ENCODE measurements at places on chromosomes 2 and 18.

DNA sequence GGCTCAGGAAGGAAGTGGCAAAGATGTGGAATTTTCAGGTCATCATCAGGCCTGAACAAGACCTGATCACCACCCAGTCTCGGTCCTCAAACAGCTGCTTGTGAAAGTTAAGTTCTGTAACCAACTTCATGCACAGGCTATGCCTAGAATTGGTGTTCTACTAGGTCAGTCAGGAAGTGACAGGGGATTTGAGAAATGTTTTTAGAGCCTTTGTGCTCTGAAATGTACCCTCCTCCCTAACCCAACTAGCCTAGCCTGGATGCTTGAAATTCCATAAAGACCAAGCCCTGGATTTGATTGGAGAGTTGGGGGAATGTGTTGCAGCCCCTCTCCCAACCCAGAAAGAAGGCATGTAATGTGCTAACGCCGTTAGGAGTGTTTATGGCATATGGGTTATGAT is 63.3 kb downstream of the TGOLN2 start:
- no peak for DNase-seq

GRCh38 chr2:85887566-85888019 is 1.2 kb downstream of the ST3GAL5 start:
- peak; percentile 10 for DNase-seq

DNA sequence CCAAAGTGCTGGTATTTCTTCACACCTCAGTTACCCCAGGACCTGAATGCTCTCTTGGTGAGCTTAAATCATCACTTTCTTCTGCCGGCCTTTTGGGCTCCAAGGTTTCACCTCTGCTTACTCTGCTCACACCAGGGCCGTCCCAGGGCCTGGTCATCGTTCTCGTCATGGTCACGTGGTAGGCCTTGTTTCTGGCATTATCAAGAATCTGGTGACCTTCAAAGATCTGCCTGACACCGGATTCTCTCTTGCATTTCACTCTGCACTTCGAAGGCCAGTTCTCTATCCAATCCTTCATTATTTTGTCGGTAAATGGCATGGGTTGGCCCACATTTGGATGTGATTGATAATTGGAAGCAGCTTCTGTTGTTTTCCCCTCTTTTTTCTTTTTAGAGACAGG is 80.5 kb downstream of the HRH4 start:
- DNase-seq, result no peak

GRCh38 chr2:142756430-142756829 is 121.0 kb upstream of the KYNU start:
- no peak for DNase-seq

DNA sequence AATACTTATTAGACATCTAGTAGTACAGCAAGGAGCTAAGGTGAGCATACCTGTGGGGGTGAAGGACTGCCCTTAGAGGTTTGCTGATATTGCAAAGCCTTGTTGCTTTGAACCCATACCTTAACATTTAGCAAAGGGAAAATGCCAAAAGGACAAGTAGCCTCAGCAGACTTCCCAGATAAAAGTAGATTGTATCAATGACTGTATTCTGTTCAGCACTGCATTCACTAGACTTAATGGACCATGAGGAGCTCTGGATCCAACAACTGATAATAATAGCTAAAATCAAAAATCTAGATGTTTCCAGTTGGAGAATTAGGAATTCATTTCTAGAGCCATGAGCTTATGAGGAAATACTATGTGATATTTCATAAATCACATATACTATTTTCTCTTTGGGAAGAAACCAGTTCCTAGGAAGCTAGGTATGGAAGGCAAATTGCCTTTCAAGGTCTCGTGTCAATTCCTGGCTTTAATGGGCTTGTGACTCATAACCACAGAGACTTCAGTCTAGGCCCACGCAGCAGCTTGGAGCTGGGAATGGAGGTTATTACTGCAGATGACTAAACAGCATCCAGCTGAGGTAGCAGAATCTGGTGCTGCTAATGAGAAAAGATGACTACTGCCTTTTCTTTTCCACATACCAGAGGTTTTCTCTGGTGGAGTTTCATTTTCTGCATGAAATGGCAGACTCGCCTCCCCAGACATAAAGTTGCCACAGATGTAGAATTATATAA is 191.2 kb upstream of the NABP1 start:
- no peak for DNase-seq

GRCh38 chr2:173571021-173571821 is 216.5 kb downstream of the CDCA7 start:
- DNase-seq, result no peak

DNA sequence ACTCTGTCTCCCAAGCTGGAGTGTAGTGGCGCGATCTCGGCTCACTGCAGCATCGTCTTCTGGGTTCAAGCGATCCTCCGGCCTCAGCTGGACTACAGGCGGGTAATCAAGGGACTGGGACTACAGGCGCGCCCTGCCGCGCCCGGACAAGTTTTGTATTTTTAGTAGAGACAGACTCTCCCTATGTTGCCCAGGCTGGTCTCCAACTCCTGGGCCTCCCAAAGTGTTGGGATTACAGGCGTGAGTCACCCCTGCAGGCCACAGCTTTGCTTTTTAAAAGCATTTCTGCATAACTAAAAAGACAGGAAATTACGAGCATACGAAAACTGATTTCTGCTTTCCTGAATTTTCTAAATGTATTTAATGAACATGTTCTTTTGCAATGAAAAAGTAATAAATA is 916 bp upstream of the OSBPL1A start:
- DNase-seq, result no peak

- no peak for DNase-seq
Measured at GRCh38 chr2:138107288-138107687, 143.0 kb downstream of the HNMT start.

DNA sequence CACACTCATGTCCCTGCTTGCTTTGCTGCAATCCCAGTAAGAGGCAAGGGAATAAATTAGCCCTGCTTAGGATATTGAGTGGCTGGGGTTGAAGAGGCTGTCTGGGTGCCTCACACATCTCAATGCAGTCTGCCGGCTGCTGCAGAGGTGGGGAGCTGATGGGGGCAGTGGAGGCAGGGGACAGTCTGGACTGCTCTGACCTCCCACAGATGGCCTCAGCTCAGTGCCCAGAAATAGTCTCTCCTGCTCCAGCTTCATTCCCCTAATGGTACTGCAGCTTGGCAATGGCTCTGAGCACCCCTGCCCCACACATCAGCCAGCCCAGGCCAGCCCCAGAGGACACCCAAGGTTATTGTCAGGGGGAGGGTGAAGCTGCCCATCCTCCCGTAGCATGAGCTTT is 21.5 kb upstream of the TNS1 start:
- no peak for DNase-seq

GRCh38 chr18:45171679-45172191 is 443.5 kb upstream of the SLC14A2 start:
- DNase-seq, result no peak

DNA sequence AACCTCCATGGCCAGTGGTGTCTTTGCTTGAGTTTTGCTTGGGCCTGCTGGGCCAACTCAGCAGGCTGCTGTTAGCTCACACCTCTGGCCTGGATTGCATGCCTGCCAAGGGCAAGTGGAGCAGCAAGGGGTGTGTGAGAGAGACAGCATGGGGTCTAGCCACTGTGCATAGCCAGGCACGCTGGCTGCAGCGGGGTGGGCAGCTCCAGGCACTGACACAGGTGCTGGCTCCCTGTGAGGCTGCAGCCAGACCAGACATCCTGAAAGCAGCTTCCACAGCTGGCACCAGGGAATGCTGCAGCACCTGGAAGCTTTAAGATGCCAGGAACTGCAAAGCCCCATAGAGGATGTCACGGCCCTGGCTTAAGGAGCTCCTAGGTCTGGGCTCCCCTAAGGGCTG is 376.4 kb upstream of the VWC2L start:
- no peak for DNase-seq

- DNase-seq, result no peak
Measured at GRCh38 chr2:113178891-113179290, 5.1 kb downstream of the PSD4 start.

- DNase-seq, result no peak
Measured at GRCh38 chr2:85994897-85995647, 106.3 kb upstream of the ST3GAL5 start.

DNA sequence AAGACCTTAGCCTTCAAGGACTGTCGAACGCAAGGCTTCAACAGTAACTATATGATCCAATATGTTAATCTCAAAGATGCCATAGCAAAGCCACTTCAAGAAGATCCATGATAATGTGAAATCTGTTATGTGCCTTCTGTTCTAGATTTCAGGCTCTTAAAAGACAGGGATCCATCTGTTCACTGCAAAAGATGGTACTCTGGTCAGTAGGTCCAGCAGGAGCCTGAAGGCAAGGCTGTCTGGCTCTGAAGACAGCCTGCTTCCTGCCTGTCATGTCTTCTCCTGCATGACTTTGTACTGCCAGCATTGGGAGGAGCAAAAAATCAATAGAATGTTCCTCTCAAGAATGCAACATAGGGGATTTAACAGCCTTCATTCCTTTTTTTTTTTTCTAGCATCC is 270.8 kb upstream of the PARD3B start:
- DNase-seq, result no peak

DNA sequence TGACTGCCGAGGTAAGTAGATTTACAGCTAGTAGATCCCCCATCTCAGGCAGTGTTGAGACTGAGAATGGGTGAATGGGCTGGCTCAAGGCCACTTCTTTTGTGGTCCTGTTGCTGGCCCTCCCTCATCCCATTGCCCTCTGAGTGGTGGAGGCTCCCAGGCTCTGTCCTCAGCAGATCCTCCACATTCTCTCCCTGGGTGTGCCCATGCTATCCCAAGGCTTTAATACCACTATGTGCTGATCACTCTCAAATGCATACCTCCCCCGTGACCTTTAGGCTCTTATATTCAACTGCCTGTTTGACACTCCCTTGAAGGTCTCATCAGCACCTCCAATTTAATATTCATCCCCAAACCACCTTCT is 271.8 kb downstream of the GLI2 start:
- no peak for DNase-seq

DNA sequence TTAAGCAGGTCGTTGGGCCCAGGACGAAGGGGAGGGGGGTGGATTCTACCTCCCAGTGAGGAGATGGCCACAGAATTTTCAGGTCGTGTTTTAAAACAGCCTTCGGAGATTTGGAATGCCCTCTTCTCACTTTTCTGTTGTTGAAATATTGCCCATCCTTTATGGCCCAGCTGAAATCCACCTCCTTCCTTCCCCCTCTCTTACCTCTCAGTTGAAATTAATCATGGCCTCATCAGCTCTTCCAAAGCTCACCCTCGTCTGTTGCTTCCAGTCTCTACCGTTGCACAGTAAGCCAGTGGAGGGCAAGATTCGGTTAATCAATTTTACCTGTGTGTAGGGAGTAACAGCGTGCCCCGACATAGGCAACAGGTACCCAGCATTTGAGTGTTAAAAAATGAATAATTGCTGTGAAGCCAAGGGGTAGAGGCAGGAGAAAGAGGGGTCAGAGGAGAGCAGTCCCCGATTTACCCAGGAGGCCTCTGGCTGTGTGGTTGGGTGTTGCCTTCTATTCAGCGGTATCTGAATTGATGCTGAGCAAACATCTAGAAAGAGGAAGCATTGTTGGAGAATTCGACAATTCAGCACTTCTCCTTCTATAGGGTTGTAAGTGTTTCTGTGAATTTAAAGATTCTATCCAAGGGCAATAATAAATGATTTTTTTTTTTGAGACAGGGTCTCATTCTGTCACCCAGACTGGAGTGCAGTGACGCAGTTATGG is 8.6 kb upstream of the PDIA6 start:
- no peak for DNase-seq

- DNase-seq, result no peak
Measured at GRCh38 chr2:73913414-73914054, 13.1 kb upstream of the DGUOK start.

- no peak for DNase-seq
Measured at GRCh38 chr2:199928226-199928625, 17.1 kb downstream of the C2orf69 start.

- no peak for DNase-seq
Measured at GRCh38 chr18:30381826-30382225, 660.7 kb downstream of the DSC3 start.

GRCh38 chr2:3517948-3518495 is 1.3 kb downstream of the ADI1 start:
- DNase-seq, result no peak

- DNase-seq, result no peak
Measured at GRCh38 chr2:197215748-197216360, 94.7 kb downstream of the ANKRD44 start.

GRCh38 chr2:11829324-11829946 is 83.0 kb downstream of the LPIN1 start:
- peak; percentile 7 for DNase-seq

- DNase-seq, result no peak
Measured at GRCh38 chr2:160022162-160022561, 40.3 kb downstream of the PLA2R1 start.
